ENCODE measurements at places on chromosomes 3 and 15.

DNA sequence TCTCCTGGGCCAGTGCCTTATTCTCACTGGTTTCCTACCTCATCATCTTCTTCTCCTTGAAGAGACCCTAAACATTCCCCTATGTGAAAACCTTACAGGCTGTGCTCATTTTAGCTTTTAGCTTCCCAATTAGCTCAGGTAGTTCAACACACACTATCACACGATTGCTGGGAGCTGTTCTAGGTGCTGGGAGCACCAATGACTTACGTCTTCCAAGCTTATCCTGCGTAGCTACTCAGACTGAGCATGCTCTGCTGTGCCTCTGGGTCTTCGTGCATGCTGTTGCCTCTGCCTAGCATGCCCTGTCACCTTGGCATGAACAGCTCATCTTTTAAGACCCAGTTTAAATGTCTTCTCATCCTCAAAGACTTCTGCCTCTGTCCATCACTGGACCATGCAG is 55.7 kb upstream of the APEH start:
- DNase-seq = no peak

DNA sequence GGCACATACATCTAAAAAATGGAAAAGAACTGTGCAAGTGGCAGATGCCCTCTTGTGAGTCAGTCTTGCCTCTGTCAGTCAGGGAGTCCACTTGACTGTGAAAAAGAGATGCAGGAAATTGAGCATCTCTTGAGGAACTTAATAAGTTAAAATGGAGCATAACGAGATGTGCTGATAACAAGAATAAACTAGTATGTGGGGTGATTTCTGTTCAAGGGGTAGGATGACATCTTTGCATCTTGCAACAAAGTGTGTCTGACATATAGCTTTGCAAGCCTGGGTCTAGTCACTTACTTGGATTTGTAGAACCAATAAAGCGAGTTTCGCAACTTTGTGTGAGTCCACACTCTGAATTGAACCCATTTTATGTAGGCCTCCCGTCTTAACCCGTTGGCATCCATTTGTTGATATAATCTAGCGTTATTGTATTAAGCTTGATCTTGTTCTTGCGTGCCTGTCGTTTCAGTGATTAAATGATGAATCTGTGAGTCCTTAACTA is 2.2 kb downstream of the USP3 start:
- no peak for DNase-seq

- no peak for DNase-seq
Observed at GRCh38 chr3:139308560-139308959, 35.3 kb upstream of the MRPS22 start.

- DNase-seq = no peak
Observed at GRCh38 chr3:177982034-177982433, 554.2 kb upstream of the KCNMB2 start.

DNA sequence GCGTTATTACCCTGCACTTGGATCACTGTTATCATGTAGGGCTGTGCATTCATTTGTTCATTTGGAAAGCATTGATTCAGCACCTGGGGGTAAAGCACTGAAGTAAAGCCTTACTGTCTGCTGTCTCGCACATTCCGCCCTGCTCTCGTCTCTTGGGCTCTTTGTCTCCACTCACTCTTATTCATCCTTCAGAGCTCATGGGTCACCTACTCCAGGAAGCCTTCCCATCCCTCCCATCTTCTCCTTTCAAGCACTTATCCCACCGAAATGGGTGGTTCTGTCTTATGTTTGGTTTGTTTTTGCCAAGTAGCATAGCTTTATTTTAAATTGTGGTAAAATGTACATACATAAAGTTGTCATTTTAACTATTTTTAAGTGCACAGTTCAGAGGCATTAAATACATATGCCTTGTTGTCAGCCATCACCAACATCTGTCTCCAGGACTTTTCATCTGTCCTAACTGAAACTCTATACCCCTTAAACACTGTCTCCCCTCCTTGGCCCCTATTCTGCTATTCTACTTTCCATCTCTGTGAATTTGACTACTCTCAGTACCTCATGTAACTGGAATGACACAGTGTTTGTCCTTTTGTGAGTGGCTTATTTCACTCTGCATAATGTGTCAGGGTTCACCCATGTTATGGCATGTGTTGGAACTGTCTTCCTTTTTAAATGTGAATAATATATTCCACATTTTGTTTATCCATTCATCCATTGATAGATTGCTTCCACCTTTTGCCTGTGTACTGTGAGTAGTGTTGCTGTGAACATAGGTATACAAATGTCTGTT is 9.3 kb downstream of the DIS3L start:
- DNase-seq = no peak

DNA sequence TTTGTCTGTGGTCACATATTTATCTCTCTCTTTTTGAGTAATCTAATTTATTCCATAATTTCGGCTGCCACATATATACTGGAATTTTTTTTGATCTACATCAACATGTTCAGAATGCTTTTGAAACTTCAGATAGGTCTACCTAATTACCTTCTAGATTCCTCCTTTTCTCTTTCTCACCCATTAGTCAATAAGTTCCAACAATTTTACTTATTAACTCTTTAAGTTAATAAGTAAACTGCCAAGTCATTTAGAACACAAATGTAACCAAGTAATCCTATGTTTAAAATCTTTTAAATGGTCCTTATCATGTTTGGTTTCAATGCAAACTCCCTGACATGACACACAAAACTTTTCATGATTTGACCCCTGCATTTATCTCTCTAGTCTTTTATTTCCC is 410.5 kb downstream of the UNC13C start:
- DNase-seq = no peak

- DNase-seq = no peak
Observed at GRCh38 chr15:33907326-33907725, 61.0 kb upstream of the CHRM5 start.

DNA sequence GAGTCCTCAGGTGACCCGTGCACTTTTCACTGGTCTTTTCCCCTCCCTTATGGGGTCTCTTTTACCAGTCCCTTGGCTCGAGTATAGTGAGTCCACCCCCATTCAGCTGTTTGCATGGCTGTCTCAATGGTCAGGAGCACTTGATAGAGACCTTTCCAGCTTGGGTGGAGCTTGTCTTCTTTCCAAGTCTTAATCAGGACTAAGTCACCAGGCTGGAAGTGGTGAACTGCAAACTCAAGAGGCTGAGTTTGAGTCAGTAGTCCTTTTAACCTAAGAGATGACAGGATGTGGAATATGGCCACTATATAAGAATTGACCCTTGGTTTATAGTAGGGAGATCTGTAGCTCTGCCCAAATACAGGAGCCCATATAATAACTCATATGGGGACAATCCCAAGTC is 279.7 kb downstream of the PYDC2 start:
- DNase-seq = no peak

GRCh38 chr15:59138243-59138642 is 33.3 kb downstream of the CCNB2 start:
- DNase-seq = peak; percentile 53

Data from activated effector memory CD4-positive, alpha-beta T cell treated with Interleukin-2 at 50 U/mL for 16 hours (primary cell).